ENCODE measurements at places on chromosomes 6 and 20. TPM values are rescaled to one million over a fixed set of nuclear protein-coding genes. Genes with fewer than 3 reads are reported as not detected.

Gene SLC17A1
- total RNA-seq = not detected

Gene SYCP2L
- total RNA-seq = not detected

Gene ACTL10
- total RNA-seq = 1.6 TPM

Gene TFAP2B
- total RNA-seq = not detected

Gene SYNGAP1
- 1.6 TPM for total RNA-seq
